ENCODE measurements at places on chromosomes 13 and 19. TPM values are rescaled to one million over a fixed set of nuclear protein-coding genes. Genes with fewer than 3 reads are reported as not detected.

DNA sequence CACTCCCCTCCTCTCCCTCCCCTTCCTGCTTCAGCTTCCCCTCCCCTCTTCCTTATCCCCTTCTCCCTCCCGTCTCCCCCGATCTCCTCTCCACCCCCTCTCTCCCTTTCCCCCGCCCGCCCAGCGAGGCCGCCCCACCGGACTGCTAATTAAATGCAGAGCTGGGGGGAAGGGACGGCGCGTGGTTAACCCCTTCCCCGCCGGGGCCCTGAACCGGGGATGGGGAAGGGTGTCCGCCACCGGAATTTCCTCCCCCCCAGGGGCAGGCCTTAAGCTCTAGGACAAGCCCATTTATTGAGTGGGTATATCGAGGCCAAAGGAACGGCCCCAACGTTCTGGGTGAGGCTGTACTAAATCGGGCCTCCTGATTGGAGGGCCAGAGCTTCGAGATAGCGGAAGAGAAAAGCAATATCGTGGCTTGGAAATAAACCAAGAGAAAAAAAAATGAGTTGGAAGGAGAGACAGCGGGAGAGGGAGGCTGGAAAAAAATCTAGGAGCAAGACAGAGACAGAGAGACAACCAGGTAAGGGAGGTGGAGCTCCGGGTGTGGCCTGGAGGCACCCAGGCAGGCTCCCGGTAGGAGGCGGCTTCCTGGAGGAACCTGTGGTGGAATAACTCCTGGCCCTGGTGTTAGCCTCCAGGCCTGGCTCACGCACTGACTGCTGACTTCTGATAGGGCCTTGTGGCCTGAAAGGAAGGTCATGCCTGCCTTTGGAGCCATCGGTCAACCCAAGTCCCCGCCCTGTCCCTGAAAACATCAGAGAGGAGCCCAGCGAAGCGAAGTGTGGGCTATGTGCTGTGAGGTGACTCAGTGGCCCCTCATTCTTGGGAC lies 11.6 kb upstream of the JUND start:
- H3K27ac ChIP-seq = peak overlapping the region; percentile 96
- peak overlapping the region; percentile 77 for H3K4me3 ChIP-seq
- DNase-seq = no peak
- H3K36me3 ChIP-seq = no peaks in the 10 kb centered on the region
- H3K4me1 ChIP-seq = peaks cover 53% of the 10 kb centered on the region

DNA sequence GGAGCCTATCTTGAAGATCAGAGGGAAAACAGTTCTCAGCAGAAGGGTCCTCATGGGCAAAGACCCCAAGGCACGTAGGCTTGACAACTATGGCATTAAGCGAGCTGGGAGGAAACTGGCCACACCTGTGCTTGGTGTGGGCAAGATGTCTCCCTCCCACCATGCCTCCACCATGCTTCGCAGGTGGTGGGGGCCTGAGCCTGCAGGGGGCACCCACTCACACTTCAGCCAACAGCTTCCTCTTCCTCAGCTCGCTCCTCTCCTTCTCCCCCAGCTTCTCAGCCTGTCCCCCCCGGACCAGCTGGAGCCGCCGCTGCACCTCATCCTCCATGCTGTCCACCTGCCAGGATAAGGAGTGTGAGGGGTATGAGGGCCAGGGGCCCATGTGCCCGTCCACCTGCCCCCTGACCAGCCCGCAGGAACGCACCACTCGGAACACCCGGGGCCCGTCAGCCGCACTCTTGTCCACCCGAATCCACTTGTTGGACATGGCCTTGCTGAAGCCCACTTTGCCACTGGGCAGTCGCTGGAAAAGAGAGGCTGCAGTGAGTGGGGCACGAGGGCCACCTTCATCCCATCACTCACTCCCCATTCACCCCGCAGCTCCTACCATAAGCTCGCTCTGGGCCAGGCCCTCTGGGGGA lies 3.4 kb downstream of the FARSA start:
- H3K4me1 ChIP-seq = peaks cover 15% of the 10 kb centered on the region
- no peak overlapping the region for H3K4me3 ChIP-seq

- H3K36me3 ChIP-seq = peaks cover 9% of the 10 kb centered on the region
- no peaks in the 10 kb centered on the region for H3K4me1 ChIP-seq
- H3K27ac ChIP-seq = no peak overlapping the region
- no peak for DNase-seq
- no peak overlapping the region for H3K4me3 ChIP-seq
These were observed 10.3 kb upstream of the IL4I1 start for GRCh38 chr19:49906879-49907564.

- H3K4me1 ChIP-seq = no peaks in the 10 kb centered on the region
- H3K36me3 ChIP-seq = peaks cover 15% of the 10 kb centered on the region
- no peak for DNase-seq
- H3K4me3 ChIP-seq = no peak overlapping the region
- no peak overlapping the region for H3K27ac ChIP-seq
- no peaks in the 10 kb centered on the region for H3K27me3 ChIP-seq
These were observed 10.3 kb downstream of the COG6 start for GRCh38 chr13:39665763-39666162.

DNA sequence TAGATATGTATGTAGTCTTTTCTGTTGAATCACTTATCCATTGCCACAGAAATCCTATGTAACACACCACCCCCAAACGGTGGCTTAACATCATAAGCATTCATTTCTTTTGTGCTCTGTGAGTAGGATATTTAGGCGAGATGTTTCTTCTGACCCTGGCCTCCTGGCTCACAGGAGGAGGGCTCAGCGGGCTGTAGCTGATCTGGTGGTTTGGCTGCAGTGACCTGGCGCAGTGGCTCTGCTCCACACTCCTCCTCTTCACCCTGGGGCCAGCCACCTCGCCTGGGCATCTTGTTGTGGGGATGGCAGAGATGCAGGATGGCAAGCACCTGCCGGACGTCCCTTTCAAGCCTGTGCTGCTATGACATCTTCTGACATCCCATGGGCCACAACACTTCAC lies 147.1 kb upstream of the IRS2 start:
- no peaks in the 10 kb centered on the region for H3K27me3 ChIP-seq
- H3K27ac ChIP-seq = no peak overlapping the region
- H3K36me3 ChIP-seq = no peaks in the 10 kb centered on the region
- no peak for DNase-seq
- no peak overlapping the region for H3K4me3 ChIP-seq

DNA sequence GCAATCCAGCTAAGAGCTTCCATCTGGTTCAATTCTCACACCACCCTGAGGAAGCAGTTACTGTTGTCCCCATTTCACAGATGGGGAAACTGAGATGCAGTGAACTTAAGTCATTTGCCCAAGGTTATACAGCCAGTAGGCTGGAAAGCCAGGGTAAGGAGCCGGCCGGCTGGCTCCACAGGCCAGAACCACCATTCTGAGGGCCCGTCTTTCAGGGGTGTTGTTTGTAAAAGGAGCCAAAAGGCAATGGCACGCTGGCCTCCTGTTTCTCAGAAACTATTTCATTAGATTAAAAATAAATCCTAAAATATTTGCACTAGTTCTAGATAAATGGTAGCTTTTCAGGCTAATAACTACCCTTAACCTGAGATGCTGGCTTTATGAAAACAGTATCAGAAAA lies 114.9 kb downstream of the CRYL1 start:
- no peaks in the 10 kb centered on the region for H3K36me3 ChIP-seq
- peaks cover 8% of the 10 kb centered on the region for H3K4me1 ChIP-seq
- DNase-seq = no peak
- H3K27ac ChIP-seq = no peak overlapping the region

- H3K27me3 ChIP-seq = no peaks in the 10 kb centered on the region
- peaks cover 7% of the 10 kb centered on the region for H3K36me3 ChIP-seq
- no peak overlapping the region for H3K4me3 ChIP-seq
- no peak overlapping the region for H3K27ac ChIP-seq
- DNase-seq = no peak
- peaks cover 36% of the 10 kb centered on the region for H3K4me1 ChIP-seq
These were observed 1.7 kb upstream of the PNKP start for GRCh38 chr19:49869009-49869483.

- H3K27me3 ChIP-seq = no peaks in the 10 kb centered on the region
- no peak for DNase-seq
- no peak overlapping the region for H3K27ac ChIP-seq
- H3K4me1 ChIP-seq = peaks cover 5% of the 10 kb centered on the region
These were observed 5.7 kb upstream of the GARIN5A start for GRCh38 chr19:50482271-50482855.

GRCh38 chr19:40981591-40981990 lies 9.5 kb upstream of the CYP2B6 start:
- peaks cover 15% of the 10 kb centered on the region for H3K27me3 ChIP-seq
- H3K4me3 ChIP-seq = no peak overlapping the region
- H3K36me3 ChIP-seq = no peaks in the 10 kb centered on the region
- H3K27ac ChIP-seq = no peak overlapping the region

DNA sequence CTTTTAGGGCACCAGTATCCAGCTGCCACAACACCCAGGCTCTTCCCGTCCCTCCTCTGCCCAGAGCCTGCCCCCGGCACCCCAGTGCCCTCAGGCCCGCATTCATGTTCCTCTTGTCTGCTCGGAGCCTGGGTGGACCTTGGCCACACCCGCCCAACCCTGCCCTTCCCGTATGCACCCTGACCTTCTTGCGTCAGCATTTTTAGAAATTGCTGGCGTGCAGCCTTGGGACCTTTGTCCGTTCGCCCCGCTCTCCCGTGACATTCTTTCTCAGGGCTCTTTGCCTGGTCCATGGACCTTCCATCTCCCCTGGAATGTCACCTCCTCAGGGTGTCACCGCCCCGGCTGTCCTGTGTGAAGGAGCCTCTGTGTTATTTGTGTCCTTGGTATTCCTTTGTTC lies 7.6 kb downstream of the NUCB1 start:
- H3K36me3 ChIP-seq = peaks cover 32% of the 10 kb centered on the region
- DNase-seq = no peak
- H3K4me3 ChIP-seq = no peak overlapping the region

DNA sequence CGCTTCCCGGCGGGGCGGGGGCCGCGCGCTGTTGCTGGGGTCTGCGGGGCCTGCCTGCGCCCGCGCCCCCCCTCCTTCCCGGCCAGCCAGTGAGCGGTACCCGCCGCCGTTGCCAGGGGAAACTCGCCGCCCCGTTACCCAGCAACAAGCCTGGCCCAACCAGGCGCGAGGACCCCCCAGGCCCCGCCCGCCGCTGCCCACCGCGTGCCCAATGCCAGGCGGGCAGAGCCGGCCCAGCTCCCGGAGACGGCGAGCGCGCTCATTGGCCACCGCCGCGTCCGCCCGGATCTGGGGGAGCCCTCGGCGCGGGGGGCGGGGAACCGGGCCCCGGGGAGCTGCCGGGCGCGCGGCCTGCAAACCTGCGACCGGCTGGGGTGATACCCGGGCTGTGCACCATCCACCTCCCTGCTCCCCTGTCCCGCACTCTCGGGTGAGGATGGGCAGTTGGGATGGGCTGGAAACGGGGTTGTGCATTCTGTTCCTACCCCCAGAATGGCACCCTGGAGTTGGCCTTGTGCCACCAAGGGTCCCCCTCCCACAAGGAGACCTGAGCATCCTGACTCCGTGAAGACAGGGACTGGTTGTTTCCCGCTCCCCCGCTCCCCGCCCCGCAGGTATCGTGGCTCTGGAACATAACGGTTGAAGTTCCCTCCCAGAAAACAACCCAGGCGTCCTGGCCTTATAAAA lies 8.8 kb upstream of the BBC3 start:
- H3K4me3 ChIP-seq = peak overlapping the region; percentile 29
- H3K36me3 ChIP-seq = no peaks in the 10 kb centered on the region
- H3K27me3 ChIP-seq = no peaks in the 10 kb centered on the region

- peaks cover 35% of the 10 kb centered on the region for H3K27me3 ChIP-seq
- H3K36me3 ChIP-seq = no peaks in the 10 kb centered on the region
- H3K4me1 ChIP-seq = peaks cover 10% of the 10 kb centered on the region
- no peak overlapping the region for H3K4me3 ChIP-seq
- no peak overlapping the region for H3K27ac ChIP-seq
- no peak for DNase-seq
These were observed 69.4 kb upstream of the GJB6 start for GRCh38 chr13:20301403-20302071.

DNA sequence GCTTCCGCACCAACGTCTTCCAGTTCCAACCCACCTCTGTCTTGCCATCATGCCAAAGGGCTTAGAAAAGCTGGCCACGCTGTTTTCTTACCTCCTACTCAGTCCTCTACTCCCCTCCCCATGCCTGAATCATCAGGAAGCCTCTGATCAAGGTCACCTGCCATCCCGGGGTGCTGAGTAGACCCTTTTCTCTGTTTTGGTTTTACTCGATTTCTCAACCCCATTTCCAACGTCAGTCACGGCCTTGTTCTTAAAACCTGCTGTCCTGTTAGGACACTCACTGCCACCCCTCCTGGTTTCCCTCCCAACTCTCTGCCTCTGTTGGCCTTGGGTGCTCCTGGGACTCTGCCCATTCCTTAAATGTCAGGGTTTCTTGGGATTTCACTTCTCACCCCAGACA lies 350.1 kb downstream of the FOXO1 start:
- no peaks in the 10 kb centered on the region for H3K4me1 ChIP-seq
- H3K4me3 ChIP-seq = no peak overlapping the region
- no peaks in the 10 kb centered on the region for H3K36me3 ChIP-seq
- no peak for DNase-seq
- no peak overlapping the region for H3K27ac ChIP-seq

DNA sequence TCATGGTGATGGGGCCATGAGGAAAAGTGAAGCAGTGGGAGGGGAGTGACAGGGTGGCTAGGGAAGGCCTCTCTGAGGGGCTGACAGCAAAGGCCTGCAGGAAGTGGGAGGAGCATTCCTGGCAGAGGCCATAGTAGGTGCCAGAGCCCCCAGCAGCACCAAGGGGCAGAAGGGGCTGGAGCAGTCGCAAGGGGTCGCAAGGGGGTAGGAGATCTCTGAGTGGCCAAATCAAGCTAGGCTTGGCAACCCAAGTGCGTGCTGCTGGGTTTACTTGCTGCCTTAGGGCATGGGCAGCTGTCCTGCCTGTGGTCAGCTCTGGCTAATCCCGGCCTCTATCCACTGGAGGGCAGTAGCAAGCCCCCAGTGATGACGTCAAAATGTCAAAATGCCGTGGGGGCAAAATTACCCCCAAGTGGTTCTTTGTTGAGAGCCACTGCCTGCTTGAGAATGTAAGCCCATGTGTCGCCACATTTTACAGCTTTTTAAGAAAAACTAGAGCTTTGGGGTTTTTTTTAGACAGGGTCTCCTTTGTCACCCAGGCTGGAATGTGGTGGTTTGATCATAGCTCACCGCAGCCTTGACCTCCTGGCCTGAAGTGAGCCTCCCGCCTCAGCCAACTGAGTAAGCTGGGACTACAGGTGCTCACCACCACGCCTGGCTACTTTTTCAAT lies 11.8 kb downstream of the CCDC97 start:
- H3K4me3 ChIP-seq = no peak overlapping the region
- DNase-seq = peak; percentile 90
- peak overlapping the region; percentile 100 for H3K27ac ChIP-seq
- no peaks in the 10 kb centered on the region for H3K27me3 ChIP-seq

- H3K27ac ChIP-seq = no peak overlapping the region
- peaks cover 7% of the 10 kb centered on the region for H3K4me1 ChIP-seq
- H3K27me3 ChIP-seq = no peaks in the 10 kb centered on the region
- no peaks in the 10 kb centered on the region for H3K36me3 ChIP-seq
These were observed 26.9 kb downstream of the SLITRK6 start for GRCh38 chr13:85772367-85772766.

ZNF665 gene
- total RNA-seq = 5.1 TPM

KLK8 gene
- total RNA-seq = not detected

PSG6 gene
- not detected for total RNA-seq

CBY2 gene
- total RNA-seq = not detected

CGB2 gene
- total RNA-seq = not detected

ATP4B gene
- not detected for total RNA-seq

KLK12 gene
- total RNA-seq = not detected

RETN gene
- total RNA-seq = not detected

SERTM1 gene
- not detected for total RNA-seq

MBD3L2 gene
- total RNA-seq = not detected

NALCN gene
- 58.8 TPM for total RNA-seq

KIR3DL2 gene
- total RNA-seq = not detected

CTXN1 gene
- total RNA-seq = 28.7 TPM

All from osteocyte (in vitro differentiated cells).